ENCODE measurements at places on chromosomes 12 and 14.

GRCh38 chr14:54342806-54343205 lies 54.0 kb upstream of the CDKN3 start:
- DNase-seq, result no peak

DNA sequence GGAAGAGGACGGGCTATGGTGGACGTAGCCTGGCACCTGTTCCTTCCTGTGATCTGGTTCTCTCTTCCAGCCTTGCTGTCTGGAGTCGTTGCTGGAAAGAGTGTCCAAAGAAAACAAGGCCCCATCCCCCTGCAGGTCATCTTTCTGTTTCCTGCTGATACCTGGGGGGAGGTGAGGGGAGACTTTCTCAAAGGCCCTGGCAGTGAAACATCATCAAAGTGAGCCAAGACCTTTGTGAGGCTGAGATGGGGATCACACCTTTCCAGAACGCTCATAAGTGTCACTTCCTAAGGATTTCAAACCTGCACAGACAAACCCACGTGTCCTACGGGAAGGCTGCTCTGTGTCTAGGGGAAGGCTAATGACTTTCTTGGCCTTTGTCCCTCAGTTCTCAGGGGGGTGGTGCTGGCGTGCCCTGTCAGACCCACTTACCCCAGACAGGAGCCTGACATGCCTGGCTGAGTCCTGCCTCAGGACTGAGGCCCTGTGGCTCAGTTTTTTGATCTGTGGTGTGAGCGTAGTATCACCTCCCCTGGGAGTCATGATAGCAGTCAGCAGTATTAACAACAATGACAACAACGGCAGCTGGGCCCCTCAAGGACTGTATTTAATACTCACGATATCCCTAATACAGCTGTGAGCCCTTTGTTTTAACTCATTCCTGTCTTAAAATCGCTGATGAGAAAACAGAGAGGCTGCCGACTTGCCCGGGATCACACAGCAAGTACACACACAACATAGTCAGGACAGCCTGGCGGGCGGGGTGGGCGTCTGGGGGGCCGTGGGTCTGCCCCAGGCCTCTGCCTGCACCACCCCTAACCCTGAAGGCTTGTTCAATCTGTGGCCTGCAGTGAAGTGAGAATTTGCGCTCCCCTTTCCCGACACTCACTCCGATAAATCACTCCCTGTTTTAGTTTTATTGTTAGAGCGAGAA lies 235.2 kb downstream of the SLC41A2 start:
- DNase-seq, result no peak

- DNase-seq, result no peak
Observed at GRCh38 chr12:5456906-5457305, 25.0 kb downstream of the NTF3 start.

- DNase-seq, result no peak
Observed at GRCh38 chr12:128339126-128339520, 72.2 kb downstream of the TMEM132C start.

GRCh38 chr14:22487941-22488340 lies 101.1 kb downstream of the DAD1 start:
- no peak for DNase-seq

GRCh38 chr12:63862187-63862968 lies 17.9 kb downstream of the SRGAP1 start:
- no peak for DNase-seq

- no peak for DNase-seq
Observed at GRCh38 chr12:50642761-50643160, 121.1 kb upstream of the ATF1 start.

DNA sequence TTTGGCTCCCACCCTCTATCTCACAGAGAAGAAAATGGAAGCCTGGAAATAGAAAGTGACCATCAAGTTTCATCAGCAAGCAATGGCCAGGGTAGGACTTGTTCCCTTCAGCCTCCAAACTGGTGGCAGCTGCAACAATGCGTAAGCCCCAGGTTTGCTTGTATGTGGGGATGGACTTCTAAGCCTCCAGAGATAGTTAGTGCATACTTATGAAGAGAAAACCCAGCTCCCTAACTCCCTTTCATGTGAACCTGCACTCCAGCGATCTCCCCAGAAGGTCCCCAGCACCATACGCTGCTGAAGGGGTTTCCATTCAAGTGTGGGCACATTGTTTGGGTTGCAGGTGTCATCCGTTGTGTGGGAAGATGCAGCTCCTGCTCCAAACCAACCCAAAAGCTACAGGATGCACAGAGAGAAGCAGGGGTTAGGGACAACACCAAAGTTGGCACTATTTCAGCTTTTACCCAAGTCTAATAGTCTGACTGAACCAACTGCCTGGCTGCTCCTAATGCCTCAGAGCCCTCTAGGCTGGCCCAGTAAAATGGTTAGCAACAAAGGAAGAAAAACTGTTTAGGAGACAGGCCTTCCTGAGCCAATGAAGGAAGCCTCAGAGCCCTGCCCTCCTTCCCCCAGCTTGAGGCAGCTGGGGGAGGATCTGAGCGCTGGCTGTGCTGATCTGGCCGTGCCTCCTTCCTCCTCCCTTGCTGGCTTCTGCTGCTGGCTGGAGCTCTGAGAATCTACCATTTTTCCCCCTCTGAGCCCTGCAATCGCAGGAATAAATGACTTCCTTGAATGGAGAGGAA lies 12.3 kb downstream of the ZFP36L1 start:
- DNase-seq, result peak; percentile 52

DNA sequence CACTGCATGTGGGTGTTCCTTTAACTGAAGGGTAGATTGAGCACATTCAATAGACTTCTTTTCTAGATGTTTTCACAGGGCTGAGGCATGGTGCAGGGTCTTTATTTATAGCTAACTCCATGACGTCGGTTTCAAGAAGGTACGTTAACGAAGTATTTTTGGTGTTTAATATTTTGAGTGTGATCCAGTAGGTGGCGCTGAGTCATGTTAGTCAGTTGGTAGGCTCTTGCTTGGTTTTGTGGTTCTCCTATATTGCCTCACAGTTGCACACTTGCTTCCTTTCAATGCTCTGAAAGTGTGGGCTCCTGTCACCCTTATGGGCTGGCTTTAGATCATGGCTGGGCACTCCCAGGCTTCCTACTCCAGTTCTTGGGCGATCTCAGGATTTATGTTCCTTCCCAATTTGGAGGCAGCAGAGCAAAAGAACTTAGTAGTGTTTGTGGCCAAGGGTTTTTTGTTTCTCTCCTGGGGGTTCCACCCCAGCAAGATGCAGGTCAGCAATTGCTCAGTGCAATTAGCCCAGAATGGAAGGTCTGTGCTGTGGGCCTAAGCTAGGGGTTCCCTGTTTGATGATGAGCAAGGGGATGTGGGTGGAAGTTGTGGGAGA lies 471.6 kb upstream of the FOXG1 start:
- no peak for DNase-seq

GRCh38 chr12:98221243-98221808 lies 294.1 kb upstream of the TMPO start:
- DNase-seq, result peak; percentile 16

DNA sequence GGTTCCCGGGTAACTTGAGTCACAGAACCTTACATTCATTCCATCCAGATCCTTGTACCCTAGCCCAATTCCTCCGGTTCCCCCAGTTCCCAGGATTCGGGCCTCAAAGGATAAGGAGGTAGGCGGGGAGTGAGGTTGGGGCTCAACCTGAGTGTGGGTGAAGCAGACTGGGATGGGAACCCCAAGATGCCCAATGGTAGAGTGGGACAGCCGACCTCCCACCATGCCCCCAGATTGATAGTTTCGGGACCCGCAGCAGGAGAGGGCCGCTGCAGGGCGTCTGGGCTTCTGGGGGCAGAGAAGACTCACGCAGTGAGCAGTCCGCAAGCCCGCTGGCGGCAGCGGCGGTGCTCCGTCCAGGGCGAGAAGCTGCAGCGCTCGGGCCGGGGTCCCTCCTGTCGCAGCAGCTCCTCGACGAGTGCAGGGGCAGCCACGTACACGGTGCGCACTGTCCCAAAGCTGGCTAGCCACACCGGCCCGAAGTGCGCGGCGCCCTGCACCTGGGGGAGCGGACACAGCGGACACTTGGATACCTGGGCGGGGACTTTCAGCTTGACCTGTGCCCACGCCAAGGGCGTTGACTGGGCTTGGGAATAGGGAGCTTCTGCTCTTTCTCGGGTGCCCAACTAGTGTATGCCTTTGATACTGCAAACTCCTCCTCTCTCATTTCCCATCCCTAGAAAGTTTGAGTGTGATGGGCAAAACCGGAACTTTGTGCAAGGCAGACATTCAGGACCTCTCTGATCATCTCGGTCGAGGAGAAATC lies 997 bp downstream of the CYP27B1 start:
- DNase-seq, result no peak

- peak; percentile 50 for DNase-seq
Observed at GRCh38 chr14:92914087-92914656, 8.8 kb upstream of the CHGA start.

GRCh38 chr14:105060751-105061427 lies 4.3 kb downstream of the GPR132 start:
- no peak for DNase-seq

DNA sequence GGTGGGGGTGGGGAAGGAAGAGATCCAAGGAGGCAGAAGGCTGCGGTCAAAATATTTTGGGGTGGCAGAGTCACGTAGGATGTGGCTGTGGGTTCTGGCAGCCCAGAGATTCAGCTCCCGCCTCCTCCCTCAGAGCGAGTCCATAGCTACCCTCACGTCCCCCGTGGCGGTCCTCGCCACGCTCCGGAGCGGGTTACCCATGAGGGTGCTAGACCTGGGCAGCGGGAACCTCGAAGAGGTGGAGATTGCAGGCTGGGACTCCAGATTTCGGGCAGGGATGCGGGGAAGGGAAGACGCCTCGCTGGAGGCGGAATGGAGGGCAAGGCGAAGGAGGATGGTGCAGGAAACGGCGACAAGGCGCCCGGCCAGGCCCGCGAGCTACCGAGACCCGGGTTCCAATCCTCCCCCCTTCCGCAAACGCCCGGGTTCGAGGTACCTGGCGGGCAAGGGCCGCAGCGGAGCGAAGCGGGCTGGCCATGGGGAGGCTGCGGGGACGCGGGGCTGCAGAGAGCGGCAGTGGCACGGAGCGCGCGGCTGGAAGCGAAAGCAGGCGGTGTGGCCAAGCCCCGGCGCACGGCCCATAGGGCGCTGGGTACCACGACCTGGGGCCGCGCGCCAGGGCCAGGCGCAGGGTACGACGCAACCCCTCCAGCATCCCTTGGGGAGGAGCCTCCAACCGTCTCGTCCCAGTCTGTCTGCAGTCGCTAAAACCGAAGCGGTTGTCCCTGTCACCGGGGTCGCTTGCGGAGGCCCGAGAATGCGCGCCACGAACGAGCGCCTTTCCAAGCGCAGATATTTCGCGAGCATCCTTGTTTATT lies 46.2 kb downstream of the BCAT1 start:
- DNase-seq, result peak; percentile 61

DNA sequence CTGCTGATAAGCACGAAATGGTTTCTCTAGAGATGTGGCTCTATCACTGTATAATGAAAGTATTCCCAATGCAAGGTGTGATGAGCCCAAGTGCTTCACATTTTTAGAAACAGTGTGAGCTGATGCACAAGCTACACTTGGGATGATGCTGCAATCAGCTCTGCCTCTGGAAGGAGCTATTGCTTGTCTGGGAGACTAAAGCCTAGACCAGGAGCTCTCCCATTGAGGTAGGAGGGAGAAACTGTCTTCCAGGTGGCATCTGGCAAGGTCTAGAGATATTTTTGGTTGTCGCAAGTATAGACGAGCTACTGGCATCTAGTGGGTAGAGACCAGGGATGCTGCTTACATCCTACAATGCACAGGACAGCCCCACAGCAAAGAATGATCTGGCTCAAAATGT lies 42.0 kb downstream of the HECTD4 start:
- no peak for DNase-seq

DNA sequence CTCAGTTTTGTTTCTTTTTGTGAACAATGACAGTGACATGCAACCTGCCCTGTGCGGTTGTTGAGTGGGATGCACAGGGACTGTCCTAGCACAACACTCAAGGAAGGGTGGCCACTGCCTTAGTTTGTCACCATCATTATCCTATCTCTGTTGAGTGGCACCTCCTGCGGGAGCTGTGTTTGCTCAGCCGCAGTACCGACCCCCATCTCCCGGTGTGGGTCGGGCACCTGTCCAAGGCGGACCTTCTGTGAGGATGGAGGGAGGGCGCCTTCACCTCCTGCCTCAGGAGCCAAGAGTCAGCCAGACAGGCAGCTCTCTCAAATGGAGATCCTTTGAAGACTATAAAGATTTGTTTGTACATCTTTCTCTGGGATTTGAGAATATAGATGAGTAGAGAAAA lies 142.1 kb downstream of the TSPAN9 start:
- DNase-seq, result no peak

DNA sequence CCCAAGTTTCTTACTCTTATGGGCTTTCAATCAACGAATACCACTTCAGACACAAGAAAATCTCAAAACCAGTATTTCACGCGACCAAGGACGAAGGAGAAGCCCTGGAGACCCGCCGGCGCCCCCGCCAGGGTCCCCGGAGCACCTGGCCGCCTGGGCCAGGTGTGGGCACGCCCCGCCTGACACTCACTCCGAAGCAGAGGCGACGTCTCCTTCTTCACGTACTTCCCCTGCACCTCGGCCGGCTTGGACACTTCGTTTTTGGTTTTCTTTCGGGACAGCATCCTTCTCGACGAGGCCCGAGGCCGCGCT lies 466 bp downstream of the SAV1 start:
- peak; percentile 43 for DNase-seq

GRCh38 chr12:92539110-92539749 lies 163.6 kb upstream of the PLEKHG7 start:
- no peak for DNase-seq

GRCh38 chr12:27083861-27084394 lies 1.6 kb upstream of the C12orf71 start:
- DNase-seq, result no peak

GRCh38 chr14:50013198-50013918 lies 103.0 kb downstream of the VCPKMT start:
- DNase-seq, result no peak

DNA sequence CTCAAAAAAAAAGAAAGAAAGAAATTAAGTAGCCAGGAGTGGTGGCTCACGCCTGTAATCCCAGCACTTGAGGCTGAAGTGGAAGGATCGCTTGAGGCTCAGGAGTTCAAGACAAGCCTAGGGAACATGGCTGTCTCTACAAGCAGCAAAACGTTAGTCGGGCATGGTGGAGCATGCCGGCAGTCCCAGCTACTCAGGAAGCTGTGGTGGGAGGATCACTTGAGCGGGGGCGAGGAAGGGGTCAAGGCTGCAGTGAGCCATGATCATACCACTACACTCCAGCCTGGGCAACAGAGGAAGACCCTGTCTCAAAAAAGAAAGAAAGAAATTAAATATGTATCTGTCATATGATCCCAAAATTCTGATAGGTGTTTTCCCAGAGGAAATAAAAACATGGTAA lies 5.3 kb downstream of the RAD52 start:
- DNase-seq, result no peak

DNA sequence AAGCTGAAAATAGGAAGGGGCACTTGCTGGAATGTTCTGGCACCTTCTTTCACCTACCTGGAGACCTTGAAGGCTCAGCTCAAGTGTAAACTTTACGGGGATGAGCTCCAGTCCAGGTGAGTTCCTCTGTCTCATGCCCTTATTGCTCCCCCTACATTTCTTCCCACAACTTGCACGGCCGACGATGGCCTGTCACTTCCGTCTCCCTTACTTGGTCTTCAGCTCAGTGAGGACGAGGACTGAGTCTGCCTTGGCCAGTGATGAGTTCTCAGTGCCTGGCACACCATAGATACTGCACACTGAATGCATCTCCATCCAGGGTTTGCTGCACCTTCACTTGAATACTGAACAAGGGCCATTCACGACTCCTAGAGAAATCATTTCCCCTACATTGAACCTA lies 21.4 kb downstream of the ADGRD1 start:
- DNase-seq, result no peak

GRCh38 chr12:95601091-95601961 lies 50.0 kb upstream of the USP44 start:
- no peak for DNase-seq

- DNase-seq, result no peak
Observed at GRCh38 chr12:85733221-85733840, 102.9 kb downstream of the RASSF9 start.

- no peak for DNase-seq
Observed at GRCh38 chr14:30569216-30569902, 10.4 kb downstream of the G2E3 start.

Data from pancreas (tissue), 10 donors.